ENCODE measurements at places on chromosomes 13 and 19.
A peak's percentile ranks its signal among the peaks of the same experiment; 100 is the strongest.

DNA sequence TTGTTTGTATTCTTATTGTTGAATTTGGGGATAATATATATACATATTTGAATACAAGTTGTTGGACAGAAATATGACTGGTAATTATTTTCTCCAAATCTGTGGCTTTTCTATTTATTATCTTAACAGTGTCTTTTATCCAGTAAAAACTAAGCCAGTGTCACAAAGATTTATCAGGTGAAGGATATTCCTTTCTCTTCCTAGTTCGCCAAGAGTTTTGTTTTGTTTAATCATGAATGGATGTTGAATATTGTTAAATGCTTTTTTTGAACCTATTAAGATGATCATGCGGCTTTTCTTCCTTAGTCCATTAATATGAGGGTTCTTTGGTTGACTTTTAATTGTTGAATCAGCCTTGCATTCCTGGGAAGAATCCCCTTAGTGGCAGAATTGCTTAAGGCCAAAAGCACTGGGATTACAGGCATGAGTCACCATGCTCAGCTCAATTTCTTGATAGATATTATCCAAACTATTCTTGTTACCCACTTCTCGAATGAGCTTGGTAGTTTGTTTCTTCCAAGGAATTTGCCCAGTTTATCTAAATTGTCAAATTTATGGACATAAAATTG lies 53.3 kb downstream of the TEX26 start:
- DNase-seq, result no peak

- DNase-seq, result peak; percentile 44
These were observed 5.3 kb upstream of the CCNP start for GRCh38 chr19:40231544-40232424.

DNA sequence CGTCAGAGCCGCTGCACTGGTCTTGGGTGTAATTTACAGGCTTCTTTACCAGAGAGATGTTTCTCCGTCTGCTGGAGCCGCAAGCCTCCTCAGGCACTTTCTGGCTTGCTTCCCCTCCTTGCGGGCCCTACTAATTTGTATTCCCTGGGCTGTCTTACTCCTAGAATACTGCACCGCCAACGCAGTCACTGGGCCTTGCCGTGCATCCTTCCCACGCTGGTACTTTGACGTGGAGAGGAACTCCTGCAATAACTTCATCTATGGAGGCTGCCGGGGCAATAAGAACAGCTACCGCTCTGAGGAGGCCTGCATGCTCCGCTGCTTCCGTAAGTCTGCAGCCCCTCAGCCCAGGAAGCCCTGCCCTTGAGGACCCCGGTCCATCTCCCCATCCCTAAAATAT lies 14.1 kb upstream of the C19orf33 start:
- DNase-seq, result no peak

DNA sequence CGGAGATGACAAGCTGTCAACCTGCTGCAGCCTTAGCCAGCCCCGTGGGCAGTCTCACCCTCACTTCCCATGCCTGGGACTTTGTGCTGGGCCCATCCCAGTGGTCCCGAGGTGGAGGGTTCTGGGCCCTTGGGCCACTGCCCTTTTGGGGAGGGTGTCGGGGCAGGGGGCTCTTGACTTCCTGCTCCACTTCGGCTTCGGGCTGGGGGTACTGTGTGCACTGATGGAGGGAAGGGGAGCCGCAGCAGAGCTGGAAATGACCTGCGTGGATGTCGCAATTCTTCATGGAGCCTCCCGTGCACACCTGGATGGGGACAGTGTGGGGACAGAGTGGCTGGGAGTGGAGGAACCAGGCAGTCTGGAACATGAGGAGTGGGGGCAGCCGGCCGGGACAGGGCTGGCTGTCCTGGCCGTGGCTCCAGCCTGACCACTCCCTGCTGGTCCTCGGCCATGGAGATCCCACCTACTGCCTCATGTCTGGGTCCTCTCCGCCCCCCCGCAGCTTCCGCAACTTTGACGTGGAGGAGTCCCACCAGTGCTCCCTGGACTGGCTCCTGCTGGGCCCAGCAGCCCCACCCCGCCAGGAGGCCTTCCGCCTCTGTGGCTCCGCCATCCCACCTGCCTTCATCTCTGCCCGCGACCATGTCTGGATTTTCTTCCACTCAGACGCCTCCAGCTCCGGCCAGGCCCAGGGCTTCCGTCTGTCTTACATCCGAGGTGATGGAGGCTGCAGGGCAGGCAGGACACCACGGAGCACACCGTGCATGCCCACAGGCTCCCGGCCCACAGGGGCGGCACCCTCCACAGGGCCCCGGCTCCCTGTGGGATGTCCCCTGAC lies 10.2 kb downstream of the LRP3 start:
- no peak for DNase-seq

DNA sequence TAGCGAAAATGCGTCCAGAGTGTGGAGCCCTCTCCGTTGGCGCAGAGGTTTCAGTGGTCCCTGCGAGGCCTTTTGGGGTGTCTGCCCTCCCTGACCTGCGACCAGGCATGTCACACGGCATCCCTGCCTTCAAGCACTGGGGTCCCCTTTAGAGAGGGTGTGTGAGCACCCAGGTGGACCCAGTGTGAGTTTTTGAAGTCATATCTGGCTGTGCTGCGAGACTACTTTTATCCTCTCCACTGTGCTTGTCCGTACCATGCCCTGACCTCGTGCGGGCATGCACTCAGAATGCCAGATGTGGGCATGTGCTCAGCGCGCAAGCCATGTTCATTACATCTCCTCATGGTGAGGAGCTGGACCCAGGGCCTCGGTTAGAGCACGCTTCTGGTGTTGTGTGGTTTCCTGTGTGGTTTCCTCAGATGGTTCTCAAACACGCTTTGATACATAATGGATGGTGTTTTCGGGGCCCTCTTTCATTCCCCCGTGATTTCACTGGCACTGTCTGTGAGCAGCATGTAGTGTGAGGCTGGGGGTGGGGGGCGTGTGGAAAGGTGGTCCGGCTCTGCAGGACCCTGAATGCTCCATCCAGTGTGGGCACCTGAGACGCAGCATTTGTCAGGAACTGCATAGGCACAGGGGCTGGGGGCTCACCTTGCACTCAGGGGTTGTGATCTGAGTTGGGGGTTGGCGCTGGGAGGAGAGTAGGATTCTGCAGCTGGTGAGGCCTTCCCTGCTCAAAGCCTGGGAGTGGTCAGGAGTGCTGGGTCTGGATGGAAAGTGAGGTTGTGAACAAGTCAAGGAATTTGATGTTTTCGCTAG lies 2.3 kb downstream of the TFDP1 start:
- DNase-seq, result no peak

- DNase-seq, result no peak
These were observed 25.0 kb upstream of the FXYD3 start for GRCh38 chr19:35090506-35091214.

GRCh38 chr13:89407357-89407756 lies 1736.2 kb downstream of the SLITRK5 start:
- DNase-seq, result no peak

- DNase-seq, result no peak
These were observed 4.1 kb upstream of the C1QTNF9B start for GRCh38 chr13:23901365-23901764.
